ENCODE measurements at places on chromosomes 6 and 20.

- DNase-seq, result no peak
These were observed 20.7 kb upstream of the AIG1 start for GRCh38 chr6:143040018-143040417.

DNA sequence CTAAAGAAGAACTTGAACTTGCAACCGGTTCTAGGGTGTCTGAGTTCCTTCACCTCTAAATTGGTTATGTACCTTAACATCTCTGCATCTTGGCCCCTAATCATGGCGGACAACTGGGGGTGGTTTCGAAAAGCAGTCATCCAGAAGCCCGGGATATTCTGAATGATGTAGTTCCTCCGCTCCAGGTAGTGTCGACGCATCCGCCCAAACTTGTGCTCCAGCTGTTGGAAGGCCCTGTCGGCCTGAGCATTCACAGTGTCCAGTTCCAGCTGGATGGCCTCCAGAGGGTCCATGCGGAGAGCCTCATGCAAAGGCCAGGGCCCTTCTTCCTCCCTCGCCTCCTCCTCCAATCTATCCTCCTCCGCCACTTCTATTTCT, 887 bp downstream of the TSPYL1 start:
- DNase-seq, result no peak

- DNase-seq, result no peak
These were observed 247.9 kb downstream of the ZNF217 start for GRCh38 chr20:53345536-53346334.

DNA sequence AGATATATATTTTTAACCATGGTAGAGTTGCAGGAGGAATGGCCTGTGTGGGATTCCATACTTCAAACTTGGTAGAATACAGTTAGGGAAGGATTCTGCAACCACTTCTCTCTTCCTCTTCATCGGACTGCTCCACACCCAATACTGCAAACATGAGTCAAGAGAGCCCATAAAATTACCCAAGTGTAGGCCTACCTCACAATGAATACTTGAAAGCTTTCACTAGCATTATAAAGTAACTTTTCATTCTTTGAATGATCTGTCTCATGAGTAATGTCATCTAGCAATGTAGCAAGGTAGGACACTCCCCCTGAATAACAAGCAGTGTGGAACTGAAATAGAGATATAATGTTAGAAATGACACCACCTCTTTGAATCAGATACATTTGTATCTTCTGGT, 79.4 kb downstream of the FOXC1 start:
- DNase-seq, result no peak

- DNase-seq, result no peak
These were observed 25.6 kb upstream of the PHACTR3 start for GRCh38 chr20:59578436-59579403.

DNA sequence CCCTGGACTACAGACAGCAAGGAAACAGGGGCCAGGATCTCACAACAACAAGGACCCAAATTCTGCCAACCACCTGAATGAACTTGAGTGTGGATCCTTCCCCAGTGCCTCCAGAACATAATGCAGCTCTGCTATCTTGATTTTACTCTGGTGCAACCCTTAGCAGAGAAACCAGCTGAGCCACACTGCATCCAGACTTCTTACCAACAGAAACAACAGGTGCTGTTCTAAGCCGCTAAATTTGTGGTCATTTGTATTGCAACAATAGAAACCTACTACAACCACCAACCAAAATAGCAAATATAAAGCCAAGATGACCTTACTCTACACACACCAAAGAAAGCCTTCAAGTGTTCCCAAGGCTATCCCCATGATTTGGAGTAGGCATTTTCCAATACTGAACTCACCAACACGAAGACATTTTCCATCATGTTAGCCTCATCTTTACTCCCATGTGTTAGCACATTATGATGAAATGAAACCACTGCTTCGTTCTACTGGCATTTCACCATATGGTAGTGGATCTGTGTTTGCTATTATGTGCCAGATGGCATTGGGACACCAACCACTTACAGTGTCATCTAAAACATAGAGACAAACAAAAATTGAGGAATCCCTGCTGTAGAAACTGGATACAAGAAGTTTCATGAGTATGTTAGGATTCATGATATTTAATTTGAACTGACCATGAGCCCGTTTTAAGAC, 249.8 kb upstream of the ID4 start:
- DNase-seq, result no peak

DNA sequence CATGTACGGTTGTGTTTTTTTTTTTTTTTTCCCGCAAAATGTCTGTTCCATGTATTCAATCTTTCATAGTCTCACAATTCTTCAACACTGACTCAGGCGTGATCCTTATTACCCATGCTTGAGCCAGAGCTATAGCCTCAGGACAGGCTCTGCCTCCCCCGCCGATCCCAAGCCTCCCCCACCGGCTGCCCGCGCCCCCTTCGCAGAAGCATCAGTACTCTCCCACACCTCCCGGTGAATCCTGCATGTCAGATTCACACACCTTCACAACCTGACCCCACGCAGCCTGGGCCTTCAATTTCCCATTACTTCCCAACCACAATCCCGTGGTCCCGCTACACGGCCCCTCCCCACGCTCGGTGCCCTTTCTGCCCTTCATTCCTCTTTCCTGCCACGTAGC, 401.5 kb upstream of the JARID2 start:
- no peak for DNase-seq

- DNase-seq, result peak; percentile 32
These were observed 28.9 kb downstream of the EIF2S2 start for GRCh38 chr20:34083137-34083536.
